Stimulated activated CD4-positive, alpha-beta T cell treated with anti-CD3 and anti-CD28 coated beads, Interleukin-12 subunit alpha, Interleukin-12 subunit beta, amount 100 ng/mL, for 4 hours (primary cell): ENCODE measurements at places on chromosomes 11 and 22.

GRCh38 chr22:39039306-39040126, 1.1 kb upstream of the APOBEC3F start:
- no peak for DNase-seq

DNA sequence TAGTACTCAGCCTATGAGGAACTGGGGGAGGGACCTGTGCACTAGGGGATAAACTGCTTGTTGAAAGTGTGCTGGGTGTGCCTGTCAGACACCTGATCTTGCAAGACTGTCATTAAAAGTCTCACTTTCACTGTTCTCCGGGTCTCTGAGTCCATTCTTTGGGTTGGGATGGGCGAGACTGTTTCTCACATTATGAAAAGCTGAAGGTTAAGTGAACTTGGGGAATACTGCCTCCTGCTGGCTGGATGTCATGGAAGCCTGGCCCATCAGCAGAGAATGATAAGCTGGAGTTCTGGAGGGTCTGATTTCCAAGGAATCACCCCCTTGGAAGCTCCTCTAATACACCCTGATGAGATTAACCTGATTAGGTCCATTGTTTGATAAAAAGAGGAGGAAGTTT, 9.0 kb upstream of the VPREB1 start:
- DNase-seq: peak; percentile 62

- DNase-seq: no peak
These were observed 43.7 kb downstream of the RAB6A start for GRCh38 chr11:73717136-73717535.

- DNase-seq: no peak
These were observed 176.4 kb downstream of the FAM181B start for GRCh38 chr11:82557274-82557673.

GRCh38 chr11:120123946-120124345, 14.0 kb downstream of the TRIM29 start:
- no peak for DNase-seq

- DNase-seq: no peak
These were observed 86.2 kb downstream of the UBASH3B start for GRCh38 chr11:122741613-122742300.

- no peak for DNase-seq
These were observed 65.0 kb upstream of the TTC12 start for GRCh38 chr11:113249491-113249763.

- no peak for DNase-seq
These were observed 17.2 kb downstream of the ADAMTS8 start for GRCh38 chr11:130411223-130411622.

DNA sequence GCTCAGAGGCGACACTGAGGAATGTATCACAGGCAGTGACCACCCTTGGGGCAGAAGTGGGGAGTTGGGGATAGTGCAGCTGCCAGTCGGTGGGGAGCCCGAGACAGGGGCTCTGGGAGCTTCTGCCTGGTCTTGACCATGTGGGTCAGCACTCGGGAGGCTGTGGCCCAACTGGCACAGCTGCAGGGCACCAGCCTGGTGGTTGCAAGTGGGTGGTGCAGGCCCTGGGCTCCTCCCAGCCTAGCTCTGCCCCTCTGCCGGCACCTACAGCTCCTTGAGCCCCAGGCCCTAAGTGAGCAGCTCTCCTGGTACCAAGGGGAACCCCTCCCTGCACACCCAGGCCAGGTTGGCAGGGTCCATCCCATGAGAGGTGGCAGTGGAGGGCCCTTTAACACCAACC, 12.6 kb upstream of the RASL10A start:
- no peak for DNase-seq

GRCh38 chr22:43168471-43169309, 17.3 kb downstream of the TSPO start:
- DNase-seq: no peak

DNA sequence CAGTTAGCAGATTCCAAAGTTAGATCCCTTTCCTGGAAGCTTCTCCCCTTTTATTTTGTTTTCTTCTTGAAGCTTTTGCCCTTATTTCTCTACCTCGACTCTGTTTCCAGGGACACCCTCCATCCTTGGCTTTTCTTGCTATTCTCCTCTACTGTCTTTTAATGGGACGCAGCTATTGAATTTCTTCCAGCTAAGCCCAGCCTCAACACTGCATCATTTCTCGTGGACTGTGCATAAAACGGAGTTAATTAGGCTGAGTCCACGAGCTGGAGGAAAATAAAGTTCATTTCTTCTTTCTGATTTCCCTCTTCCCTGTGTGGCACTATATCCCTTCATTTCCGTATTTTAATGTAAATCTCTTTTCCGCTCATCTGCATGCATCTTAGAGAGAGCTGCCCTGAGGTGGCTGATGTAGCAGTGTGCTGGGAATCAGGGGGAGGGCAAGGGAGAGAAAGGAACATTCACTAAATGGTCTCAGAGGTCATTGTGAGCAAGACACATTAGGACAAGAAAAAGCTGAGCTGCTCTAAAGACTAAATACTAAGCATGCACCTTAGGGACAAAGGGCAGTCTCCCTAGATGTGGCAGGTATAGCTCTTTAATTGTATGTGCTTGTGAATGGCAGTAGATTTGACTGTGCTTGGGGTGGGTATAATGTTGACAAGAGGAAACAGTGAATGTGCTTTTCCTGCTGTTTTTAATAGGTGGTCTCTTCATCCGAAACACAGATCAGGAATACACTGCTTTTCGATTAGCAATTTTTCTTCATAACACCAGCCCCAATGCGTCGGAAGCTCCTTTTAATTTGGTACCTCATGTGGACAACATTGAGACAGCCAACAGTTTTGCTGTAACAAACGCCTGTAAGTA, 1.9 kb downstream of the GRIA4 start:
- DNase-seq: no peak

- DNase-seq: no peak
These were observed 70.9 kb downstream of the ZBTB44 start for GRCh38 chr11:130243816-130244215.

GRCh38 chr22:31474743-31475142, 14.9 kb downstream of the EIF4ENIF1 start:
- no peak for DNase-seq

DNA sequence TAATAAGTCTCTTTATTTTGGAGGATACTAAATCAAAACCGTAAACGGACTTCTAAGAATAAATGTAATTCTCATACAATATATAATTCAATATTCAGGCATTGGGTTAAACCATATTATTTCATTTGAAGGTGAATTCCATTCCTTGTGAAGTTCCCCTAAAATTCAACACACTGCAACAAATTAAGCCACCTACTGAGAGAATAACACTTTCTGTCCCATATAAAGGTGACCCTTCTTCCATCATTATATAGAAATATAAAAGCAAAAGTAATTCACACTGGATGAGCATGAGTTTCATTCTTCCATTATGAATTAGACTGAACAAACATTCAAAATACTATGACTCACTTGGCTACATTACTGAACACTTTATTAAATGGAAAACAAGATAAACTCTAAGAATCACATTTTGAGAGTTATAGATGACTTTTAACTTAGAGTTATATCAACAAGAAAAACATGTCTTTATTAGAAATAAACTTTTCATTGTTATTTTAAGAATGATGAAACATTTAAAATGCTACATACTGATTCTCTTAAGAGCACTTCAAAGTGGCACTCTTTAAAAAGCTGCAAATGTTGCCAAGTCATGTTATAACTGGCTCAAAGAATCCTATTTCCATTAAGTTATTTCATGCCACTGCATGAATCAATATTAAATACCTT, 2.8 kb downstream of the SESN3 start:
- no peak for DNase-seq

GRCh38 chr11:46551261-46551660, 42.6 kb downstream of the AMBRA1 start:
- no peak for DNase-seq

DNA sequence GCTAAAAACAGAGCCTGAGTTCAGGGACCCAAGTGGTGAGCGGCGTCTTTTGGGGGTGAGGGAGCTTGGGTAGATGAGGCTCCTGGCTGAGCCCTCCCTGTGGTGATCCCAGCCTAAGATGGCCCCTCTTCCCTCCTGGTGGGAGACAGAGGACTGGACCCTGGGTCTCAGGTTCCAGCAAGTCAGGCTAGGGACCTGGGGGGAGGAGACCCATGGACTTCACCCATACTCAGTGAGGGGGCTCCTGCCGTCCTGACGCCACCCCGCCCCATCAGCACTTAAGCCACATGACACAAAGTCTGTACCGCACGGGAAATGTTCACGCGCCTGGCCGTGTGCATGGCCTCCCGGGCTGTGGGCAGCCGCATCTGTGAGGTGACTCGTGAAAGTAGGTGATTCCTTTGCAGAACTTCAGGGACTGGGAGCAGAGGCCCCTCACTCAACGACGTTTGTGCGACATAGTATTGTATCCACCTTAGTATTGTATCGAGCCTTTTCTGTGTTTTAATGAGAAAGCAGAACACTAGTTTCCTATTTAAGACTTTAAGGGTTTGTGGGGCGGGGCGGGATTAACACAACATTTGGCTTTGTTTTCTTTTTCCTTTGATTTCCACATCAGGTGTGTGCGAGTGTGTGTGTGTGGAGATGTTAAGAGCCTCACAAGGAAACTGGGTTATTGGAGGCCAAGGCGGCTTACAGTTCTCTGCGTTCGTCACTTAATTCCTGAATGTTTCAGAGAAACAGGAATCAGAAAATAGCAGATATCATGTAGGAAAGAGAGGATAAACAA, 18.4 kb upstream of the TMEM191C start:
- no peak for DNase-seq

GRCh38 chr22:42801252-42802080, 55.6 kb downstream of the ARFGAP3 start:
- no peak for DNase-seq

GRCh38 chr22:18113680-18114394, 3.2 kb downstream of the TUBA8 start:
- no peak for DNase-seq
